G401 (cell line): ENCODE measurements at places on chromosomes 4 and X. TPM values are rescaled to one million over a fixed set of nuclear protein-coding genes. Genes with fewer than 3 reads are reported as not detected.

CSAG3 gene
- total RNA-seq: not detected in 2 replicates

GALNTL6 gene
- total RNA-seq: not detected in 2 replicates

ZNF827 gene
- total RNA-seq: 2.1 and 5.8 TPM in 2 replicates

IL3RA gene
- total RNA-seq: not detected in 2 replicates

GABRA4 gene
- not detected in 2 replicates for total RNA-seq

KANTR gene
- 1.5 and 4.7 TPM in 2 replicates for total RNA-seq

ZXDA gene
- 3.7 and 4.9 TPM in 2 replicates for total RNA-seq

ZNF630 gene
- 0.12 TPM in 1 of 2 replicates, not detected in the other for total RNA-seq

SMIM31 gene
- total RNA-seq: not detected in 2 replicates

CT45A5 gene
- total RNA-seq: 0.61 TPM in 1 of 2 replicates, not detected in the other

RAB9B gene
- not detected in 2 replicates for total RNA-seq

COX7B2 gene
- not detected in 2 replicates for total RNA-seq

- DNase-seq: no peak
Observed at GRCh38 chr4:146567396-146567795, 45.7 kb upstream of the SLC10A7 start.

DNA sequence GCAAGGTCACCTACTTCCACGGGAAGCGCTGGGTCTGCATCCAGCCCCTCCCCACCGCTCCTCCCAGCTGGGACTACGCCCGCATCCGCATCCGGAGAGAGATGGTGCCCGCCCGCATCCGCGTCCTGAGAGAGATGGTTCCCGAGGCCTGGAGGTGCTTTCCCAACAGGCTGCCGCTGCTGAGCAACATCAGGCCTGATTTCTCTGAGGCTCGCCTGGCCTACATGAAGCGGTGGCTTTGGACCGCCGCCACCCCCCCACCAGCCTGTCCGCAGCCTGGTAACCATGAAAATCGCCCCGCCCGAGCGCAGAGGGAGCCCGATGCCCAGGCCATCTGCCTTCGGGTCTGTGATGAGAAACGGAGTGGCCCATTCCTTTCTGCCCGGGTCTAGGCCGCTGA, 18.1 kb downstream of the CLTRN start:
- no peak for DNase-seq

DNA sequence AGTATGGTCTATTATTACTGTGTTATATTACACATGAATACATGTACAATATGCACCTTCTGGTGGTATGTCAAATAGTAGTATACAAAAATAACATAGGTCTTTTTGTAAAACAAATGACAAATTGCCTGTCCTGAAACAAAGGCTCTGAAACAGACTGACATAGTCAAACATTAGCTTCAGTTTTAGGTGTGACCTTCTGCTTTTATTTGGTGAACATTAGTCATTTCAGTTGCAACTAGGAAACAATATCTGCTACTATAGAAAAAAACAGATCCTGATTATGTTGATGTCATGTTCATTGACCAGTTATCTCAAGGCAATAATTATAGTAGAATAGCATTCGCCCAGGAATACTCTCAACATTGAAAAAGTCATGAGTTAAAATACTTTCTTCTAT, 123.0 kb downstream of the CHRNA9 start:
- no peak for DNase-seq

DNA sequence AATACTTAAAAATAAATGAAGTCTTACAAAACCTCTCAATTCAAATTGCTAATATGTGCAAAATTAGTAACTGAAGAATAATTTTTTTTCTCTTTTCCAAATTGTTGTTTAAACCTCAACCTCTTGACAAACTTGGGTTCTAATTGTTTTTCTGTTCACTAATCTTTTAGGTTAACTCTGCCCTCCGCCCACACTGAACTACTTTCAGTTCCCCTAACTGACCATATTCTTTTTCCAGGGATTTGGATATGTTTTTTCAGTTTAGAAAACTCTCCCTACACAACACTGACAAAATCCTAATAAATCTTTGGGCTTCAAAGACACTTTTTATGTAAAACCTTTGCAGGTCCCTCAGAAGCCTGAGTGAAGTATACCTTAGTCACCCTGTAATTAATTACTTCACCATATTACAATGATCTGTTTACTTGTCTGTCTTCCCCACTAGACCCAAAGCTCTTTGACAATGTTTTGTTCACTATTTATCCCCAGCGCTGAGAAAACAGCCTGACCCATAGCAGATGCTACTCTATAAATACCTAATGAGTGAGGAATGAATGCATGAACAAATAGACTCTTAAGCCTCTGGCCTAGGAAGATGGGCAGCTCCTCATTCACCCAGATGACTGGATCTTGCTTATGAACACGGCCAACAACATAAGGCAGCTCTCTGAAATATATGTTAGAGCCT, 134.9 kb downstream of the MAML3 start:
- DNase-seq: peak; percentile 20

GRCh38 chrX:24965372-24965771, 50.4 kb downstream of the ARX start:
- no peak for DNase-seq

- DNase-seq: no peak
Observed at GRCh38 chr4:75494563-75494962, 19.6 kb downstream of the RCHY1 start.

GRCh38 chrX:48695534-48695896, 1.0 kb upstream of the SUV39H1 start:
- peak; percentile 42 for DNase-seq

DNA sequence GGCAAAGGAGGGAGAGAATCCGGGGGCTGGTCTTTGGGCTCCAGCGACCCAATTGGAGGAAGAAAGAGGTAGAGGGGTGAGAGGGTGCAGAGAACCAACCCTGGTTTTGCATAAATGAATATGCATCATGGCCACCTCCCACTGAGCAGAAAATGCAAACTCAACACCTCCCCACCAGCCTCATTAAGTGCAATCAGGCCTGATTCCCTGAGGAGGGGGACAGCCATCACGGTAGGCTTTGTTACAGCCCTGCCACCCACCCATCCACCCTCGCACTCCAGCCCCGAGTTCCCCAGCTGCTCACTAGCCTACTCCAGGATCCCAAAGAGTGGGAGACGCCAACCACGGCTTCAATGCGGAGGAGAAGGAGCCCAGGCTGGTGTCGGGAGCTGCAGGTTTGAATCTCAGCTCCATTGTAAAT, 48.3 kb upstream of the MAN2B2 start:
- DNase-seq: no peak

DNA sequence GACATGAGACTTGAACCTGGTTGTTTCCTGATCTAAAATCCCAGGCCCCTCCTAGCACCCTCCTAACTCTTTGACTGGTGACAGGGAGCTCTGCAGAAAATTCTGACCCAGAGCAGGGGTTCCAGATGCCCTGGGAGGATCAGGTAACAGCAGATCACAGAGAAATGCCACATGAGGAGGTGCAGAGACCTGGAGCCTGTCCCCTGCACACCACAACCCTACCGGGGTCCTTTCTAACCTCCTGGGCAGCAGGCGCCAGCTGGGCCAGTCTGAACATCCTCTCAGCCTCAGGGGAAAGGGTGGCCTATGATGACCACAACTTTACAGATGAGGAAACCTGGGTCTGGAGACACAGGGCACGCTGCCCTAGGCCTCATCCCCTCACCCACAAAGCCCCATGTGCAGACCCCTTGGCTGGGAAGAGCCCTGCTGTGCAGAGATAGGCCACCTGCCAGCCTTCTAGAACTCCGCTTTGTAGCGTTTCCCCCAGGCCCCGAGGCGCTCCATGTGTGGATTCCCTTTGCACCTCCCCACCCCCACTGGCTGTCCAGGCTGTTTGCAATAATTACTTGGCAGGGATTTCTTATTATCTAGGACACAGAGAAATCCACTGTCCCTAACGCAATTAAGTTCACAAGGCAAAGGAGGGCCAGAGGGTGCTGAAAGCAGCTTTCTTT, 36.5 kb downstream of the WDR1 start:
- no peak for DNase-seq

DNA sequence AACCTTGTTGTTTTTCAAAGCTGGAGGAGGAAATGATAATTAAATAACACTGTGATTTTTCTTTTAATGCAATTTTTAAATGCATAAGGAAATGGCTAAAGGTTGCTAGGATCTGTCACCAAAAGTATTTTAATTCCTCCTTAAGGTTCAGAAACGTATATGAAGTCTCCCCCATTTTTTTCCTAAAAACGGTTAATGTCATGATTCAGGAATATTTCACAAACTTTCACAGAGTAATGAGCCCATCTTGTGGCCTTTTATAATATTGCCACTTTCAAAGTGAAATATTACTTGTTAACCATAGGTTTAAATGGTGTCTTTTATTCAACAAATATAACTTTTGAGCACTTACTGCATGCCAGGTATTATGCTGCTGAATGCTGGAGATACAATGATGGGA, 99.5 kb upstream of the USP38 start:
- no peak for DNase-seq

DNA sequence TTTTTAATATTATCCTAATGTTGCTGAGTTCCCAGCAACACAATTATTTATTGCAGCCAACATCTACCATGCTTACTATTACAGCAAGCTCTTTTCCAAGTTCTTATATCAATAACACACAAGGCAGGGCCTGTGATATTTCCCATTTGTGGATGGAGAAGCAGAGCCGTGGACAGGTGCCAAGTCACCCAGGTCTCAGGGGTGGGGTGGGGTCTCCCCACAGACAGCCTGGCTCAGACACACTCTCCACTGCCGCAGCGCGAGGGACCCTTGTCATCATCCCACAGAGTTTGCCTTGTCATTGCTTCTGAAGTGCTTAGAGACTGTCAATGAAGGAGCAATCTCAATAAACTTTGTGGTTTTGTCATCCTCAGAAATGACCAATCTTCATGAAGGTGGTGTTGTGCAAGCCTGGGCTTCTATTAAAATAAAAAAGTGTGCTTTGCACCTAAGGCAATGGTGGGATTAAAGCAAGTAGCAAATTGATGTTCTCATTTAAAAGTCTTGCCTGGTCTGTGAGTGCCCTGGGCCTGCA, 76.1 kb downstream of the SORBS2 start:
- DNase-seq: no peak

- DNase-seq: peak; percentile 54
Observed at GRCh38 chr4:59180161-59180560, 2020.0 kb upstream of the ADGRL3 start.

DNA sequence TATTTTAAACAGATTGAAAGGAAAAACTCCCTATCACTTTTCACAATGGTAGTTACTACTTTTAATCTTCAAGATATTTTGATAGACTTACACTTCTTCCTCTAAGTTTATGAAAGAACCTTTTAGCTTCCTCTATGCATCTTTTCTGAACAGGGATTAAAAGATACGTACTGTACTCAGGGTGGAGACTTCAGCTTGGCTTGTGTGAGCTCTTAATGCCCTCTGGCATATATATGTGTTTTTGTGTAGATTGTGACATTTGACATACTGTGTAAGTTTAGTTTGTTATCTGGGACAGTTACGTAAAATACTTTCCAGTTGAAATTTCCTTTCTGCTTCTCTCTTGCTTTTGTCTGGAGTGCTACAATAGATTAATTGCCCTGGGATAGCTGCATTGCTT, 109.3 kb upstream of the NUDT6 start:
- DNase-seq: no peak

DNA sequence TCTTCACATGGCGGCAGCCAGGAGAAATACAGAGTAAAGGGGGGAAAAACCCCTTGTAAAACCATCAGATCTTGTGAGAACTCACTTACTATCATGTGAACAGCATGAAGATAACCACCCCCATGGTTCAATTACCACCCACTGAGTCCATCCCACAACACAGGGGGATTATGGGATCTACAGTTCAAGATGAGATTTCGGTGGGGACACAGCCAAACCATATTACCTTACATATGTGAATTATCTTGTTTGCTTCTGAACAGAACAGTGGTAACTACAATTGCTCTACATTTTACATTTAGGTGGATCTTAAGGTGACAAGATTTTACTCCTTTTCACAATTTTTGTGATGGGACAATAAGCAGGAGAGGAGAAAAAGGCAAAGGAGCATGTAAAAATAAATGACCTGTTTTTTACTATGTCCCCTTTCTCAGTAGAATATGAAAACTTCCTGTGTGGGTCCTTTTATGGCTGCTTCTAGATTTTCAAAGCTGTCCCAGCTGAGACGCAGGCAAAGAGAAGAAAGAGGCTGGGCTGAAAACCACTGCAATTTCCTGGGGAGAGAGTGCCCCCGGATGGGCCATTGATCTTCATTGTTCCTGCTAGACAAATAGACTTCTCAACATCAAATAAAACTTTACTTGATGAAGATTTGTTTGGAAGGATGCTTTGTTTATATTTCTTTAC, 45.9 kb upstream of the PGM2 start:
- DNase-seq: no peak

DNA sequence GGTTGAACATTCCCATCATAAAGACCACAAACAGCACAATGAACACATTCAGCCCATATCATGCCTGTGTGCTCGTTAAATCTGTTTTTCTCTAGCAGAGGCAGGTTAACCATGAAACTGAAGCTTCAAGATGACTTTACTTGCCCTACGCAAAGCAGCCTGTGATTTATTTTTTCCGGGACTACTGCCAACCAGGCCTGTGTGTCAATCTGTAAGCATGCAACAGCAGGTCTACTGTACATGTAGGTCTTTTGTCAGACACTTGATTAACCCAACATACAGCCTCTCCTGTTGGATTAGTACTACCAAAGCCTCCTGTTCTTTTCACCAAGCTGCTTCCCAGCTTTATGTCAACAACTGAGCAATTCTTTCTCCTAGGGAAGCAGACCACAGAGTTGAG, 85.5 kb upstream of the ACSL1 start:
- no peak for DNase-seq

DNA sequence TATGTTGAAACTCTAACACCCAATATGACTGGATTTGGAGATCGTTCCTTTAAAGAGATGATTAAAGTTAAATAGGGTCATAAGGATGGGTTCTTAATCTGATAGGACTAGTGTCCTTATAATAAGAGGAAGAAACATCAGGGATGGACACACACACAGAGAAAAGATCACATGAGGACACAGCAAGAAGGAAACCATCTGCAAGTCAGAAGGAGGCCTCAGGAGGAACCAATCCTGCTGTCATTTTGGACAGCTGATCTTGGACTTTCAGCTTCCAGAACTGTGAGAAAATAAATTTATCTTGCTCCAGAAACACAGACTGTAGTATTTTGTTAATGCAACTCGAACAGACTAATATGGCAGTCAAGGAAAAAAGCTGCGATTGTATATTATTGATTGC, 631.5 kb downstream of the PCDH7 start:
- DNase-seq: no peak

GRCh38 chr4:76017056-76017686, 6.1 kb downstream of the CXCL10 start:
- DNase-seq: no peak

DNA sequence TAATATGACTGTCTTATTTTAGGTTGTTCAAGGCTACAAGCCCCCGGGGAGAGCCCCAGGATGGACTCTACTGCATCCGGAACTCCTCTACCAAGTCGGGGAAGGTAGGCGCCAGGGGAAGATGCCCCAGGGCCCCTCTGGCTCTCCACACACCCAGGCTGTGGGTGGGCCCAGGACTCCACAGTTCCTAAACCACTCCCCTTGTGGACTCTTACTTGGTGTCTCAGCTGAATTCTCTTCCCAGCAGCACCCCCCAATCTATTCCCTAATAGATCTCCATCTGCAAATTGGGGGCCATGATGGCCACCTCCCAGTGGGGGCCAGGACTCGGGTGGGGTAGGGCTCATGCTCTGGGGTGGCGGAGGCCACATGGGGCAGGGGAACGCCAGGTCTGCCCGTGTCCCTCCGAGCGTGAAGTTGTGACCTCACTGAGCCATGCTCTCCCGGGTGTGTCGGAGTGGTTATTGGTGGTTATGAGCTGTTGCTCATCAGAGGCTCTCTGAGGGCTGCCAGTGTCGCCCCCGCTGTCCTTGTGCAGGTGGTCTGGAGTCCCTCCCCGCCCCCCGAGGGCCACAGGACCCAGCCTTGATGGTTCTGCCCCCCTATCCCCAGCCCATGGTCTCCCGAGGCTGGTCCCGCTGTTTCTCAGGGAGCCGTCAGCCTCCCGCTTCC, 11.2 kb upstream of the ADD1 start:
- no peak for DNase-seq

- DNase-seq: no peak
Observed at GRCh38 chr4:25590171-25590570, 65.5 kb upstream of the SLC34A2 start.
